ENCODE measurements at places on chromosomes 6 and 20. TPM values are rescaled to one million over a fixed set of nuclear protein-coding genes. Genes with fewer than 3 reads are reported as not detected.

- DNase-seq: no peak
Measured at GRCh38 chr20:23390091-23390774, 28.3 kb downstream of the GZF1 start.

DNA sequence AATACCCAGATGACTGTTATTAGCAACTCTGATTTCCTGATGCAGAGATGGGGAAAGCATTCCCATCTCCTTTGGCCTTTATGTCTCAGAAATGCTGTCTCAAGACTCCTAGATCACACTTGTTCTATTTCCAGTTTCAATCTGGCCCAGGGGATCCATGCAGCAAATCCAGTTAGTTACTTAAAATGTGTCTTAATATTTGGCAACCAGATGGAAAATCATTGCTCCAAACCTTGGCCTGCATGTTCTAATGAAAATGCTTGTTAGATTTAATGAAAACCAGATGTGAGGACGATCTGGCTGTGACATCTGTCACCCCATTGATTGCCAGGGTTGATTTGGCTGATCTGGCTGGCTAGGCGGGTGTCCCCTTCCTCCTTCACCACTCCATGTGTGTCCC, 125.2 kb downstream of the TSHZ2 start:
- DNase-seq: no peak

The NKX2-4 gene
- total RNA-seq: not detected

The ZNF322 gene
- 23.0 TPM for total RNA-seq

The HDGFL1 gene
- total RNA-seq: not detected

DNA sequence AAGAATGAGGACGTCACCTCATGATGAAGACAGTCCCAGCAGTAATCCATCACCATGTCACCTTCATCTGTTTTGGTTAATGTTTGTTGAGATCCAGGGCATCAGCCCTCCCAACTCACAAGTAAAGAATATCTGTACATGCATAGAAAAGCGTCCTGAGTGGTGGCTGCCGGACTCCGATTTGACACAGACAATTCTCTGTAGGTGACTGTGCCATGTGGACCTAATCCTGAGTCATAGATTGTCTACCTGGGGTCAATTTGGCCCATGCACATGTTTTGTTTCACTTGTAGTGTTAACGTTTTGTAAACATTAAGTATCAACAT, 168.4 kb upstream of the UST start:
- DNase-seq: no peak

DNA sequence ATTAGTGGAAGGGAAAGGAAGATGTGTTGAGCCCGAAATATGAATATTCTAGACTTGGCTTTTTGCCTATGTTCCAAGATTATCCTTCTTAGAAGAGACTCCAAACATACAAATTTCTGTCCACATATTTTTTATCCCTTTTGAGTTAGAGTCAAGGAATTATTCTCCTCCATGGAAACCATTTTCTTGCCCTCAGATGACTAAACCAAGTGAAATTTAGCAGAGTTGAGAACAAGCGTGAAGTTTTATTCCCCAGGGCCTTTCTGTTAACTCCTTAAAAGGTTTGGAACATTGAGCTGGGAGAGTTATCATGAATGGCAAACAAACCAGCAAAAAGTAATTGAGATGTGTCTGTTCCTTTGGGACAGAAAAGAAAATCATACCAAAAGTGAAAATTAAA, 286.1 kb upstream of the PLCB4 start:
- no peak for DNase-seq

GRCh38 chr6:166025149-166025898, 142.3 kb downstream of the TBXT start:
- no peak for DNase-seq

The RIN2 gene
- 39.0 TPM for total RNA-seq

GRCh38 chr20:8860011-8860495, 208.8 kb upstream of the PLCB4 start:
- no peak for DNase-seq

GRCh38 chr6:37495244-37495934, 4.3 kb downstream of the CCDC167 start:
- DNase-seq: no peak

- no peak for DNase-seq
Measured at GRCh38 chr20:37335642-37336368, 10.1 kb upstream of the SRC start.

The AGER gene
- total RNA-seq: 20.4 TPM

All from PC-9 (cell line).